ENCODE measurements at places on chromosomes 1 and 21.
A peak's percentile ranks its signal among the peaks of the same experiment; 100 is the strongest.

DNA sequence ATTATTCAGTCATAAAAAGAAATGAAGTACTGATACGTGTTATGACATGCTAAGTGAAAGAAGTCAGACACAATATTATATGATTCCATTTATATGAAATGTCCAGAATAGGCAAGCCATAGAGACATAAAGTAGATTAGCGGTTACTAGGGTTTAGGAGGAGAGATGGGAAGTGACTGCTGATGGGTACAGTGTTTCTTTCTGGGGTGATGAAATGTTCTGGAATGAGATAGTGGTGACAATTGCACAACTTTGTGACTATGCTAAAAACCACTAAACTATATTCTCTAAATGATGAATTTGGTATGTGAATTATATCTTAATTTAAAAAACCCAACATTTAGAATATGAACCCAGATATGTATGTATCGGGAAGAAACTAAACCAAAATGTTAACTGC lies 27.6 kb downstream of the IPP start:
- no peak overlapping the region for H3K27ac ChIP-seq
- peaks cover 11% of the 10 kb centered on the region for H3K36me3 ChIP-seq
- H3K27me3 ChIP-seq = no peaks in the 10 kb centered on the region
- no peaks in the 10 kb centered on the region for H3K4me1 ChIP-seq
- no peak for ATAC-seq
- no peak overlapping the region for H3K4me3 ChIP-seq

DNA sequence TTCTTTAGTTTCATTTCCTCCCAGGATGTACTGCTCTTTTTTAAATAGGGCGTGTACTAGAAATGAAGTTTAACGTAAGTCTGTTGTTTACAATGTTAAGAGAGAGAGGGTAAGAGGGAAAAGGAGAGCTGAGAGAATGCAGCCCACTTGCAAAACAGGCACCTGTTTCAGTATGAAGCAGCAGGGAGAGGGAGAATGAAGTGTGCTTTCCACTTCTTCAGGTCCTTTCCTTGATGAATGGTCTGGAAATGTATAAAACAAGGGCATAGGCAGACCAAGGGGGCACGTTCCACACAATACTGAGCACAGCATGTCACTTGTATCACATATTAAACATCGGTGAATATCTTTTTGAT lies 2.0 kb downstream of the KCNA3 start:
- no peaks in the 10 kb centered on the region for H3K36me3 ChIP-seq
- peaks cover 42% of the 10 kb centered on the region for H3K4me1 ChIP-seq
- peak; percentile 85 for ATAC-seq
- no peaks in the 10 kb centered on the region for H3K27me3 ChIP-seq
- peak overlapping the region; percentile 84 for H3K27ac ChIP-seq

DNA sequence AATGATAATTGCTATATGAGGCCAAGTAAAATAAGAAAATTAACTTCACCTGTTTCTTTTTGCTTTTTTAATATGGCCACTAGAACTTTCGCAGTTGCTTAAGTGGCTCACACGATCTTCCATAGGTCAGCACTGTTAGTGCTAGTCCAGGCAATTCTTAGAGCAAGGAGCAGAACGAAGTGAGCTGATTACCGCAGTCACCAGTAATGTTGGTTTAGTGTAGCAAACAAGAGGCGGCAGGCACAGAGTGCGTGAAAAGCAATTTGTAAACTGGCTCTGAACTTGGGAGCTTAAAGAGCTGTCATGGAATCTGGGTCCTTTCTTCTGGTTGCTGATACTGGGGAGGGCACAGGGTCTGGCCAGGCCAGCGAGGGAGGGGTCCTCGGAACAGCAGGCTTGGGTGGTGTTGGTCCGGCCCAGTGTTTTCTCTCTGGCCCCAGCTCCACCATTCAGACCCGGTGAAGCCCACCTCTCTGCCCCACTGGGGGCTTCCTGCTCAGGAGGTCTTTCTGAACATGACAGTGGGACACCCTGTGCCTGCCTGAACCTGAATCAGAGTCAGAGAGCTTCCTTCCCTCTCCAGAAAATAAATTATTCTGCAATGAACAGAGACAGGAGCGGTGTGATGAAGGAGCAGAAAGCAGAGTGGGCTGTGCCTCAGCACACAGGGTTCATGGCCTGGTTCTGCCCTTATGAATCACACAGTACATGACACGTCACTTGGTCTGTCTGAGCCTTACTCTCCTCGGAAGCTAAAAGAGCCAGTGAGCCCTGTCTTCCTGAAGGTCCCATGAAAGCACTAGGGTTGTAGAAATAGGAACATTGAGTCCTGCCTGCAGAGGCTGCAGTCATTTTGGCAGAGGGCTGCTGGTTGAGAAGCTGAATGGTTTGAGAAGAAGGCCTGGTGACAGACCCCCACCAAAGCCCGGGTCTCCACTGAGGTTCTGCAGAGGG lies 11.9 kb downstream of the ETS2 start:
- H3K27me3 ChIP-seq = no peaks in the 10 kb centered on the region
- H3K27ac ChIP-seq = no peak overlapping the region
- peaks cover 74% of the 10 kb centered on the region for H3K36me3 ChIP-seq

GRCh38 chr21:23638131-23638695 lies 1969.1 kb downstream of the MRPL39 start:
- no peak overlapping the region for H3K27ac ChIP-seq
- ATAC-seq = no peak
- H3K4me3 ChIP-seq = no peak overlapping the region

DNA sequence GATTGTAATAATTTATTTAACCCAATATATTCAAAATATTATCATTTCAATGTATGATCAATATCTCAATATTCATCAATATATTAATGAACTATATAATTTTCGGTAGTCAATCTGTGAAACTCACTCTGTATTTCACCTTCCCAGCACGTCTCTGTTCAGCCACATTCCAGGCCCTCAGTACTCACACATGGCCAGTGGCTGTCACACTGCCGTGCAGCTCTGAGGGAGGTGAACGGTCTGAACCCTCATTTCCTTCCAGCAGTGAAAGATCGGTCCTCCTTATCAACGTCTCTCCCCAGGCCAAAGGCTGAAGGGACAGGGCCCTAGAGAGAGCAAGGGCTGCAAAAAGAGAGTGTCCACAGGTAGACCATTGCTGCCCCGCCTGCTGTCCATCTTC lies 39.5 kb upstream of the ZNF124 start:
- peak overlapping the region; percentile 69 for H3K27ac ChIP-seq
- no peaks in the 10 kb centered on the region for H3K27me3 ChIP-seq
- H3K36me3 ChIP-seq = peaks cover 25% of the 10 kb centered on the region
- no peak for ATAC-seq

DNA sequence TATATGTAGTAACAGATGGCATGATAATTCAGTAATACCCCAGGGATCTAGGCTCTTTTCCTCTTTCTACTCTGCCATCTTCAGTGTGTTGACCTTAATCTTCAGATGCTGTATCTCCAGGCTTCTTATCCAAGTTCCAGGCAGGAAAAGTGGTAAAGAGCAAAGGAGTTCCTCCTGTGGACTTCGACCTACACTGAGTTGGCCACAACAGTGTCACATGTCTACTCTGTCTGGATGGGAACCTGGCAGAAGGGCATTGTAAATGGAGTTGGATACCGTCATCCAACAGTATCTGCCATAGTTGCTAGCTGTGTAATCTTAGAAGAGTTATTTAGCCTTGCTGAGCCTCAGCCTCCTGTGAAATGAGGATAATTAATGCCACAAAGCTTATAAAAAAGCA lies 21.9 kb downstream of the IL23R start:
- H3K4me1 ChIP-seq = no peaks in the 10 kb centered on the region
- no peak overlapping the region for H3K4me3 ChIP-seq

DNA sequence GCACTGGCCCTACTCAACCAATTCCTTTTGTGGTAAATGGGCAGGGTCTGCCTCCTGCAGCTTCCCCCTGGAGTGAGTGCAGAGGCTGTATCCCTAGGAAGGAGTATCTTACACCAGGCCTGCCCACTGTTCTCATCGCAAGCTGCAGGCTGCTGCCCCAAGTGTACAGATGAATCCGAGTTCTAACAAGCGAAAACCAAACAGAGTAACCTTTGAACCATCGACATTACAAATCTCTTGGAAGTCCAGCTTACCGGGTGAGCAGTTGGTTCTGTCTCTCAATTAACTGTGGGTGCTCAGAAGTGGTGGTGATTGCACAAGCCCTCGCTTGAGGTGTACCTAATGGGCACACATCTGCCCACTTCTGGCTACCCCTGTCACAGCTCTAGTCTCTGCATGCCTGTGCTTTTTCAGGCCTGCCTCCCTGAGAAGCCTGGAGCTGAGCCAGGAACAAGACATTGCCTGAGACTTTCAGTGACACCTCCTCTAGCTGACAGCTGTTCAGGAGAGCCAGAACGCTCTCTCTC lies 22.7 kb downstream of the INAVA start:
- H3K4me3 ChIP-seq = no peak overlapping the region
- H3K27me3 ChIP-seq = no peaks in the 10 kb centered on the region
- no peaks in the 10 kb centered on the region for H3K36me3 ChIP-seq
- no peak overlapping the region for H3K27ac ChIP-seq

GRCh38 chr1:153944005-153944826 lies 2.3 kb downstream of the DENND4B start:
- peaks cover 62% of the 10 kb centered on the region for H3K36me3 ChIP-seq
- H3K27ac ChIP-seq = peak overlapping the region; percentile 93
- H3K4me3 ChIP-seq = peak overlapping the region; percentile 95
- H3K4me1 ChIP-seq = peaks cover 73% of the 10 kb centered on the region

- no peaks in the 10 kb centered on the region for H3K4me1 ChIP-seq
- no peaks in the 10 kb centered on the region for H3K36me3 ChIP-seq
- H3K27me3 ChIP-seq = no peaks in the 10 kb centered on the region
- H3K4me3 ChIP-seq = no peak overlapping the region
Observed at GRCh38 chr1:215636258-215636965, 69.3 kb downstream of the KCTD3 start.

DNA sequence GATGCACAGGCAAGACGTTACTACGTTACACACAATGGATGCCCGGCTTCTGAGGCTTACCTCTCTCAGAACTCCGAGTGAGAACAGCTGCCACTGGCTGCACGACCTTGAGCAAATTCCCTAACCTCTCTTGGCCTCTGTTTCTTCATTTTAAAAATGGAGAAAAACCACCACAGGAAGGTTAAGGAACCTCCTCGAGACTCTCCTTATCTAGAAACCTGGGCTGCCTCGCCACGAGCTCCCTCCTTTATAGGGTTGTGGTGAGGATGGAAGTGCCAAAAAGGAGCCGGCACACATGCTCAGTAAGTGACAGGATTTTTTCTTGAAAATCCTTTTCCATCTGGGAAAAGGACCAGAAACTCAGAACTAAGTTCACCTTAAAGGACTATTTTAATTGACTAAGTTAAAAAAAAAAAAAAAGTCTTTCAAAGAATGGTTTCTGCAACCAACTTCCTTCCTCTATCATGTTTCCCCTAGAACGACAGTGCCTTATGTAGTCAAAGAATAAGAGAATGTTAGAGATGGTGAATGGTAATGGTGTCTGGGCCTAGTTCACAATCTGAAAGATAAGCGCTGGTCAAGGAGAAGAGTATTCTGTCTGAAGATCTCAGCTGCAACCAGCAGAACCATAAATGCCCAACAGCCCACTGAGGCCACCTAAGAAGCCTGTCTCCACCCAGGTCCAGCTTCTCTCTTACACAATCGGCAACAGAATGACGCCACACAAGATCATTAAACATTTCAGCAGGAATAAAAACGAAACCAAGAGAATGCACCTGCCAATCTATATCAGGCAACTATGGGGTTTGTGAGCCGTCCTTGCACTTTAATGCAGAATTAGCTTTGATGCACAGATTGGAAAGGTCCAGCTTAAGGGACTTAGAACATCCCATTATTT lies 64.9 kb downstream of the SLC45A1 start:
- H3K27me3 ChIP-seq = no peaks in the 10 kb centered on the region
- ATAC-seq = no peak
- H3K4me1 ChIP-seq = peaks cover 78% of the 10 kb centered on the region
- peak overlapping the region; percentile 61 for H3K27ac ChIP-seq
- H3K4me3 ChIP-seq = no peak overlapping the region
- peaks cover 21% of the 10 kb centered on the region for H3K36me3 ChIP-seq

GRCh38 chr1:244010191-244010590 lies 40.9 kb upstream of the ZBTB18 start:
- peak; percentile 67 for ATAC-seq
- H3K27me3 ChIP-seq = no peaks in the 10 kb centered on the region
- peaks cover 7% of the 10 kb centered on the region for H3K4me1 ChIP-seq
- no peak overlapping the region for H3K27ac ChIP-seq
- no peak overlapping the region for H3K4me3 ChIP-seq
- H3K36me3 ChIP-seq = no peaks in the 10 kb centered on the region

GRCh38 chr1:154567386-154568156 lies at the start of gene CHRNB2:
CHRNB2 (plus strand) TSS chr1:154567778; CDS start chr1:154568045, 267 bp downstream.
- H3K27ac ChIP-seq = no peak within 1 kb of the TSS
- peaks cover 12% of the 10 kb centered on the region for H3K4me1 ChIP-seq
- no peaks in the 10 kb centered on the region for H3K36me3 ChIP-seq
- peak within 1 kb of the TSS; percentile 13 for H3K4me3 ChIP-seq

GRCh38 chr1:234631721-234632125 lies 21.7 kb upstream of the IRF2BP2 start:
- H3K36me3 ChIP-seq = no peaks in the 10 kb centered on the region
- no peak overlapping the region for H3K4me3 ChIP-seq
- H3K4me1 ChIP-seq = peaks cover 12% of the 10 kb centered on the region
- no peak overlapping the region for H3K27ac ChIP-seq
- ATAC-seq = no peak

DNA sequence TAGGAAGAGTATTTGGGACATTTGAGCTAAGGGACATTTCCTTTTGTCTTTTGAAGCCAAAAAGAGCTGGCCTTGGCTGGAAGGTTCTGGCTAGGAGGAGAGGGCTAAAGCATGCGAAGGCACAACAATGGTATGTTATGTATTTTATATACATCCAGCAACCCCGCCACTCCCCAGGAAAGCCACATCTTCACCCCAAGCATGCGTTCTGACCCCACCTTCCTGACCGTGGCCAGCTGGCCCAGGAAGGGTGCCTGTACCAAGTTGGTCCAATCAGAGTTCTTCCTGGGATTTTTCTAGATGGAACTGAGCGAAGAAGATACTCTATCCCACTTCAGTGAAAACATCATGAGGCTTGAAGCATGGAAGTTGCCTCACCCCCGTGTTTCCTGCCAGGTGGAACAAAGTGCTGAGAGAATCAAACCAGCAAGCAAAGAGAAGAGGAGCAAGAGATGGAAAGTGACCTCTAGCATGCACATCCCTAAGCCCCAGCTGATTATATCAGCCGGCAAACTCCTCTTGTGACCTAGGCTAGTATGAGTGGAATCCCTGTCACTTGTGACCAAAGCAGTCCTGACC lies 82.7 kb downstream of the BCAR3 start:
- ATAC-seq = no peak
- peaks cover 11% of the 10 kb centered on the region for H3K4me1 ChIP-seq
- peaks cover 46% of the 10 kb centered on the region for H3K36me3 ChIP-seq
